ENCODE measurements at places on chromosomes 2 and 18. TPM values are rescaled to one million over a fixed set of nuclear protein-coding genes. Genes with fewer than 3 reads are reported as not detected.

GRCh38 chr2:117523711-117524238 is 290.7 kb upstream of the DDX18 start:
- no peak overlapping the region for H3K27ac ChIP-seq
- H3K4me3 ChIP-seq: no peak overlapping the region
- no peaks in the 10 kb centered on the region for H3K36me3 ChIP-seq

DNA sequence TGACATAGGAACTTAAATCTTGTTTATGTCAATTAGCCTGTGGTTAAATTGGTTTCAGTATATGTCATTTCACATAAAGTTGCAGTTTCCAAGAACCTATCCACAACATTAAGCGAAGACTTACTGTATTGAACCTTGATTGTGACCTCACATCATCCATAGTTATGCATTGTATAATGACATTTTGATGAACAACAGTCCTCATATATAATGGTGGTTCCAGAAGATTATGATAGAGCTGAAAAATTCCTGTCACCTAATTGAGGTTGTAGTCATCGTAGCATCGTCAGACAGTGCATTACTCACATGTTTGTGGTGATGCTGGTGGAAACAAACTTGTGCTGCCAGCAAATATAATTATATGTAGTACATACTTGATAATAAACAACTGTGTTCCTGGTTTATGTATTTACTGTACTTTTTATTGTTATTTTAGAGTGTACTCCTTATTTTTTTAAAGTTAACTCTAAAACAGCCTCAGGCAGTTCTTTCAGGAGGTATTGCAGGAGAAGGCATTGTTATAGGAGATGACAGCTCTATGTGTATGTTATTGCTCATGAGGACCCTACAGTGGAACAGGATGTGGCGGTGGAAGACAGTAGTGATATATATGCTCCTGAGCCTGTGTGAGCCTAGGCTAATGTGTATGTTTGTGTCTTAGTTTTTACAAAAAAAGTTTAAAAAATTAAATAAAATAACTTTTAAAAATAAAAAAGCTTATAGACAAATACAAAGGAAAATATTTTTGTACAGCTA is 56.6 kb downstream of the UBE2E3 start:
- no peaks in the 10 kb centered on the region for H3K27me3 ChIP-seq
- H3K27ac ChIP-seq: no peak overlapping the region
- no peaks in the 10 kb centered on the region for H3K4me1 ChIP-seq
- no peak overlapping the region for H3K4me3 ChIP-seq
- no peaks in the 10 kb centered on the region for H3K36me3 ChIP-seq
- DNase-seq: no peak

DNA sequence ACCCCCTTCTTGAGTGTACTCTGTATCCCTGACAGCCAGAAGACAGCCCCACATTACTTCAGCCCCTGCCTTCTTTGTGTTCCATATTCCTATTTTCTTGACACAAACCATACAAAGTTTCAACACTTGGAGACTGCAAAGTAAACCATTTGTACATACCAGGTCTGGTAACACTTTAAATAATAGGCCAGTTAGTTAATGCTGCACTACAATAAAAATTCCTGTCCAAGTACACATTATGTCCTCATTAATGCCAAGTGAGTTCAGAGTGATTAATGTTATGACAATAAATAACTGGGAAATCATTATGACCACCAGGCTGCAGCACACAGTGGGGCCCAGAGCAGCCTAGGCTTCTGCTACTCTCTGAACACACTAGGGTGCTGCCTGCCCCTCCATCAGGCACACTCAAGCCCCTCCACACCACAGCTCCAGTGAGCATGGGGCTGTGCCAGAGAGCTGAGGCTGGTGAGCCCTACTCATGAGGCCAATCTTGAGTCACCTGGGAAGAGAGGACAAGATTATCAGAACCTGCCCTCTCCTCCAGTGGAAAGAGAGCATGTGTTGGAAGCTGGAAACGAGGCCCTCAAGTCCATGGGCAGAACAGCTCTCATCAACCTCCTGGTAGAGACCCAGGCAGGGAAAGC is 138.7 kb downstream of the TTC32 start:
- H3K27me3 ChIP-seq: no peaks in the 10 kb centered on the region
- H3K4me3 ChIP-seq: no peak overlapping the region
- no peaks in the 10 kb centered on the region for H3K4me1 ChIP-seq
- no peaks in the 10 kb centered on the region for H3K36me3 ChIP-seq

DNA sequence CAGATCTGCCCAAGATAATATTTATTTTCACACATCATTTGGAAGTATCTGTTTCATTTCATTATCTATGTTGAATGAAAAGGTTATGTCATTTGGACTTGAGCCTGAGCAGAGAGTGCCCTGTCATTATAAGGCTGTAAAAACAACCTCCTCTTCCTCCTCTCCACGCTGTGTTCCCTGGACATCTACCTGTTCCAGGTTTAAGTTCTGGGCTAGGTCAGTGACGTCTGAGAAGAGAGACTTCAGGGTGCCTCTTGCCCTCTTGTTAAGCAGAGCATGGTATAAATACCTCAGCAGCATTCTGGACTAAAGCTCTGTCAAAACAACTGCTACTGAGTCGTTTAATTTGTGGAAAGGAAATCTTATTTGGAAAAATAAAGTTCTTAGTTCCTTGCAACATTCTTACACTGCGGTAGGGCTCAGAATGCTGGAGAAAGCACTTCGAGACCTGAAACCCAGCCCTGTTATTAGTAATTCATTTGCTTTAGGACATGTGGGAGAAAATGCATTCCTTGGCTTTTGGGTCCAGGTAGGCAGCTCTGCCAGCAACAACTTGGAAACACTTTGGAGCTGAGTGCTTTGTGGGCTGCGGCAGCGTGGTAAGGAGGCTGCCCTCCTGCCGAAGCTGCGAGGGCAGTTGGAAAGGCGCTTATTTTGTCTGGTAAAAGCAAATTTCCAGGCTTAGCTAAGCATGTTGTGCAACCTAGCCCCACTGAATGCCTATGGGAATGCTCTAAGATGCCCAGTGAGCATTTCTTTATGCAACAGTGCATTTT is 91.8 kb upstream of the NEDD4L start:
- no peak overlapping the region for H3K27ac ChIP-seq
- no peaks in the 10 kb centered on the region for H3K4me1 ChIP-seq
- H3K27me3 ChIP-seq: no peaks in the 10 kb centered on the region
- DNase-seq: no peak
- H3K36me3 ChIP-seq: no peaks in the 10 kb centered on the region

DNA sequence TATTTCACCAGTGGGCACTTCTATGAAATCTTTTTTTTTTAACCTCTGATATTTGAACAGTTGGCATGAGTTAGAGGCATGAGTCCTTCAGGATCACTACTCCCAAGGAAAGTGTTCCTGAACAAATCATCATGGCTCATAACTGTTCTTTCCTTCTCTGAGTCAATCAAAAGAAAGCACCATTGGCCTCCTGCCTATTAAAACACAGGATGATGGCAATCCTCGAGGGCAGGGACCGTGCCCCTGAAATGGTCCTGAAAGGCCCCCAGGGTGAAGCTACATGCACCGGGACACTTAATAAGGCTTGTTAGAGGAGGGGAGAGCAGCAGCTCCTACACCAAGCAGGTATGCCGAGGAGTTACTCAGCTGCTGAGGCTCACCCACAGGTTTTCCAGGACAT is 43.5 kb downstream of the SLC14A2 start:
- no peaks in the 10 kb centered on the region for H3K27me3 ChIP-seq
- no peak overlapping the region for H3K4me3 ChIP-seq

DNA sequence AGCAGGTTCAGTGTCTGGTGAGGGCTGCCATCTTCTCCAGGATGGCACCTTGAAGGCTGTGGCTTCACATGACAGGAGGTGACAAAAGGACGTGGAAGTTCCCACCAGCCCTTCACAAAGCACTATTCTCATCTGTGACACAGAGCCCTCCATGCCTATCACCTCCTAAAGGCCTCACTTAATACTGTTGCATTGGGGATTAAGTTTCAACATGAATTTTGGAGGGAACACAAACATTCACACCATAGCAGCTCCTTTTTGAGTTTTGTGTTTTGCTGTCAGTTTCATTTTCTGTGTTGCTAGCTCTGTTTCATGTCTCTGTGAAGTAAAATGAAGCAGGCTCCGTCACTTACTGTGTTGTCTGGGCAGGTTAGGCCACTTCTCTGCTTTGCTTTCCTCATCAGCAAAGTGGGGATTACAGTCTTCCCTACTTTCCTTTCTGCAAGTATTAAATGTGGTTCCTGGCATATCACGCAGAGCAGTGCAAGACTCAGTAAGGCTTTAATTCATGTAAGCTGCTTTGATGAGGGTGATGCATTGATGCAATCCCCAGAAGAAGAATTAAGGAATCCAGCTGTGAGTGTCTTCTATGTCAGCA is 31.6 kb downstream of the LIMS1 start:
- no peak overlapping the region for H3K4me3 ChIP-seq
- H3K27me3 ChIP-seq: no peaks in the 10 kb centered on the region
- H3K4me1 ChIP-seq: no peaks in the 10 kb centered on the region
- H3K27ac ChIP-seq: no peak overlapping the region

DNA sequence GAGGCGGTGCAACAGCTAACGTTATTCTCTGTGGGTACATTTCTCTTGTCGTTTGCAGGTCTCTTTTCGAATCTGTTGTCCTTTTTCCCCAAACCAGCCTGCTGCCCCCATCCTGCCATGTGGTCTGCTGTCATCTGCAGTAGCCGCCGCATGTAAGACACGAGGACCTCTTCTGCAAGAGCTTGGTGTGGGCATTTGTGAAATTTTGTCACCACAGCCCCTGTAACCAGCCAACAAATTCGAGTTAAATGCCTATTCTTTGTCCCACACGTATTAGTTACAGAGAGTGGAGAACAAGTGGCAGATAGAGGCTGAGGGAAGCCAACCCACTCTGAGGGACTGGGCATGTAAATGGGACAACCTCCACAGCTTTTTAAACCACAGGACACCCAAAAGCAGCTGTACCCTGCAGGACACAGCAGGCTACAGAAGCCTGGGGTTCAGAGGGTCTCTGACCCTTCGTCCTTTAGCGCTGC is 35.0 kb downstream of the ITGA6 start:
- H3K27me3 ChIP-seq: no peaks in the 10 kb centered on the region
- H3K27ac ChIP-seq: no peak overlapping the region
- H3K4me3 ChIP-seq: no peak overlapping the region
- DNase-seq: no peak
- peaks cover 41% of the 10 kb centered on the region for H3K4me1 ChIP-seq
- no peaks in the 10 kb centered on the region for H3K36me3 ChIP-seq

DNA sequence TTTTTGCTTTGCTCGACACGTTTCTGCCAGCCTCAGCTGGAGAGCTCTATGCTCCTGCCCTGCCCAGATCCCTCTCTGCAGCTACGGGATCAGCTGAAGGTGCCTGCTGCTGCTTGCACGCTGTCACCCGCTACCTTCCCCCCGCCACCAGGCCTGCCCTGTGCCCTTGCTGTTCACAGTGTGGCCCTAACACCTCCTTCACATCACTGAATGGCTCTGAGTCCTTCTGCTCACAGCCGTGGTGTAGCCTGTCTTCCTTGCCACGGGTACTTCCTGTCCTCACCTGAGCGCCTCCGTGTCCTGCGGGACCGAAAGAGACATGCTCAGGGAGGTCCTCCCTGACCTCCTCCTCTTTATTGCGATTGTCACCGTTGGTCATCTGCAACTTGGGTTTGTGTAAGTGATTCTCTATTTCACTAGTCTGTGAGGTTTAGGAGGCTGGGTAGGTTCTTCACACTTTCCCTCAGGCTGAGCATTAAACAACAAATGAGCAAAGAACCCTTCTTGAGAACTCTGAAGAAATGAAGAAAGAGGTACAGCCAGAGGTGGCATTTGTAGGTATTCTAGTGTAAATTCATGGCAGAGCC is 127.5 kb downstream of the NCK2 start:
- H3K27ac ChIP-seq: no peak overlapping the region
- H3K36me3 ChIP-seq: no peaks in the 10 kb centered on the region
- no peaks in the 10 kb centered on the region for H3K27me3 ChIP-seq
- no peak for DNase-seq

- peaks cover 4% of the 10 kb centered on the region for H3K4me1 ChIP-seq
- no peak overlapping the region for H3K27ac ChIP-seq
- DNase-seq: no peak
Measured at GRCh38 chr2:29334706-29335105, 219.5 kb downstream of the CLIP4 start.

DNA sequence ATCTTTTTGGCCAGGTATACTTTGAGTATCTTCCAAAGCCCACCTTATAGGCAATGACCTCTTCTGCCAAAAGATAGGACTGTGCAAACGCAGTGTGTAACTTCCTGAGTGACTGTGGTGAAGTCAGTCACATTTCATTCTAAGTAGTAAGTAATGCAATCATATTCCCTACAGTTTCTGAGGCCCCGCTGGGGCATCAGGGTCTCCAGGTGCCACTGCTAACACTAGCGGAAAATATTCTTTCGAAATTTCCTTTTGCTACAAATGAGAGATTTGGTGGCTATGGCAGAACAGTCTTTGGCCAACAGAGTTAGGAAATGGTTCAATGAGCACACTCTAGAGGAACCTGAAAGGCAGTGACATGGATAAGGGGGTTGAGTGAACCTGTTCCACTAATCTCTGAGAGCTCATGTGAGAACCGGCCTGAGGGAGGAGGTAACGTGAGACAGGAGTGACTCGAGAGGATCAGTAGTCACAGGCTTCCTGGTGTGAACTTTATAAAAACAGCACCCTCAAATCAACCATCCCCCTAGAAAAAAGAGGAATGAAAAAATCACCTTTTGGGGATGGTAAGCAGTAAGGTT is 102.6 kb upstream of the LPIN2 start:
- no peak for DNase-seq
- H3K27me3 ChIP-seq: peaks cover 45% of the 10 kb centered on the region
- H3K27ac ChIP-seq: no peak overlapping the region

- H3K27me3 ChIP-seq: no peaks in the 10 kb centered on the region
- H3K36me3 ChIP-seq: peaks cover 16% of the 10 kb centered on the region
- H3K27ac ChIP-seq: no peak overlapping the region
- no peaks in the 10 kb centered on the region for H3K4me1 ChIP-seq
Measured at GRCh38 chr18:54203914-54204313, 20.6 kb downstream of the MBD2 start.

- H3K36me3 ChIP-seq: no peaks in the 10 kb centered on the region
- H3K4me3 ChIP-seq: no peak overlapping the region
- H3K27me3 ChIP-seq: no peaks in the 10 kb centered on the region
- no peak overlapping the region for H3K27ac ChIP-seq
- no peak for DNase-seq
- H3K4me1 ChIP-seq: peaks cover 12% of the 10 kb centered on the region
Measured at GRCh38 chr2:240462073-240462706, 26.7 kb downstream of the GPC1 start.

GRCh38 chr2:151297882-151298281 is 8.4 kb upstream of the NMI start:
- H3K27ac ChIP-seq: no peak overlapping the region
- H3K4me3 ChIP-seq: no peak overlapping the region
- no peaks in the 10 kb centered on the region for H3K27me3 ChIP-seq
- no peaks in the 10 kb centered on the region for H3K4me1 ChIP-seq

GRCh38 chr2:226524381-226524843 is 275.2 kb downstream of the IRS1 start:
- DNase-seq: no peak
- H3K27me3 ChIP-seq: no peaks in the 10 kb centered on the region
- H3K36me3 ChIP-seq: no peaks in the 10 kb centered on the region
- no peaks in the 10 kb centered on the region for H3K4me1 ChIP-seq
- no peak overlapping the region for H3K4me3 ChIP-seq

- DNase-seq: peak; percentile 20
- H3K4me3 ChIP-seq: peak overlapping the region; percentile 67
- H3K27ac ChIP-seq: no peak overlapping the region
Measured at GRCh38 chr2:91748902-91749301, 3057.4 kb downstream of the RPIA start.

Gene RALBP1
- 64.9 TPM for total RNA-seq

Gene PARD3B
- total RNA-seq: 3.5 TPM

Gene SGPP2
- not detected for total RNA-seq

Gene TBR1
- not detected for total RNA-seq

Gene RIT2
- 1.9 TPM for total RNA-seq

Gene CCDC68
- total RNA-seq: 1.2 TPM

Gene POLR1A
- 43.2 TPM for total RNA-seq

Gene ANKRD30B
- not detected for total RNA-seq

Data from GM23338 (cell line).